ENCODE measurements at places on chromosomes 6 and 20.

GRCh38 chr20:40651151-40651550 lies 37.9 kb downstream of the MAFB start:
- DNase-seq = no peak

DNA sequence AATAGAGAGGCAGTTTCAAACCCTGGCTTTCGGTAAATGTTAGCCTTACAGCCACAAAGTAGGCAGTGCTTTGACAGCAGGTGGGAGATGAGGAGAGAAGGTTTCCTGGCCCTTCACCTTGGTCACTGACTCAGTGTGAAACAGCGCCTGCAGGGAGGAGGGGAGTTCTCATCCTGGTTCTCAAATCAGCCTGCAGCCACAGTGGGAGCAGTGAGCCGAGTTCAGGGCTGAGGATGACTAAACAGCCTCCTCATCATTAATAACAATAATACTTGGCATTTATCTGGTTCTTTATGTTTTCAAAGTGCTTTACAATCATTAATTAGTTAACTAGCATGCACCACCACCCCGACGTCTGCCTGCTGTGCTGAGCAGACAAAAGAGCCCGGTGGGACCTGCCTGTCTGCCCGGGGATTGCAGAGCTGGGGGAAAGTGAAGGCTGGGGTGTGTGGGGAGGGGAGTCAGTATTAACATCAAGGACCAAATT lies 59.6 kb downstream of the PRDM1 start:
- DNase-seq = no peak

DNA sequence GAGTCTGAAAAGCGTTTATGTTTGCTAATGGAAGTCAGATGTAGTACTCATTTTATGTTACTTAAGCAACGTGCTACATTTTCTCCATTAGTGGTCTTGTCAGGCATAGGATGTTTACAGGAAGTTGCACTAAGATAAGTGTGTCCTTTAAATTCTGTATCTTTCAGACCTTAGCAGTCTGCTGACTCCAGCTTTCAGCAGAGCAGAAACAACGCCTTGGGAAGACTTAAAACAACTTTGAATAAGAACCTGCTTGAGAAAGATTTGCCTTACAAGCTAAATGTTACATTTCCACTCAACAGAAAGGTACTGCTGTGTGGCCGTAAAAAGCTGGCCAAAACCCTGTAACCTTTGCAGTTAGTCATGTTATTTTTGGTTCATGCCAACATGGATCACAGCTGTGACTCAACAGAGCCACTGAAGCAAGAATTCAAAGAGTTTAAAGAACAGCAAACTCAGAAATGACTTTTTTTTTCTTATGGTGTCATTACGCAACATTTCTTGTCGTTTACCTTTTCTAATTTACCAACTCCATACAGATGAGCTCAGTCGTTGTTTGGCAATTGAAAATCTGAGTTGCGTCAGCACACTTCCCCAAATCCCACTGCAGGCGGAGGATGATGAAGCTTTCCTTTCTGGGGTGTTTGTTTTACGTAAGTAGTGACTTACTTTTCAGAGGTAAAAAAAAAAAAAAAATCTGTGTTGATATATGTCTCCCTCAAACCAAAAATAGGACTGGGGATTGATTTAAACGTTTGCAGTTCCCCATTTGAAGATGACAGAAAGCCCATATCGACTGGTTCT lies 27.9 kb upstream of the BMP6 start:
- no peak for DNase-seq

DNA sequence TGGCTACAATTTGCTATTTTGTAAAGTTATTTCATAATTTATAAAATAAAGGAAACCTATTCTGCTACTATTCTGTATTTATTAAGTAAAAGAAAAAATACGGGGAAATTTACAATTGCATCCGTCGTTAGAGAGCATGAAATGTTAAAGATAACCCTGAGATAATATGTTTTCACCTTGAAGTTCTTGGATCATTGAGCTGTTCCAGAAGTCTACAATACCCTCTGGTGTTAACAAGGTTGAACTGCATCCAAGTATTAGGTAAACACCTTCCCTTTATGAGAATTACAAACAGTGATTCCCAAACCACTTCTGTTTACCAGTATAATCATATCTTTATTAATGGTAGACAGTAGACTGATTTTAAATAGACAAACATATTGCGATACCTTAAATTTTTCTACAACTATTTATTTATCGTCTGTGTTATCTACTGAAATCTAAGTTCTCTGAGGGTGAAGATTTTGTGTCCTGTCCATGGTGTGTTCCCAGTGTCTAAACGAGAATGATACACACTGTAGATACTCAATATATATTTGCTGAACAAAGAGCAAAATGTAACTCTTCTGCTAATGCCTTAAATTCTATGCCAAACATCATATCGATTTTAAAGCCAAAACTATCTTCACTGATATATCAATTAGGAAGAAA lies 28.2 kb downstream of the TBC1D32 start:
- no peak for DNase-seq

- no peak for DNase-seq
Observed at GRCh38 chr20:63594043-63594561, 20.1 kb upstream of the HELZ2 start.

DNA sequence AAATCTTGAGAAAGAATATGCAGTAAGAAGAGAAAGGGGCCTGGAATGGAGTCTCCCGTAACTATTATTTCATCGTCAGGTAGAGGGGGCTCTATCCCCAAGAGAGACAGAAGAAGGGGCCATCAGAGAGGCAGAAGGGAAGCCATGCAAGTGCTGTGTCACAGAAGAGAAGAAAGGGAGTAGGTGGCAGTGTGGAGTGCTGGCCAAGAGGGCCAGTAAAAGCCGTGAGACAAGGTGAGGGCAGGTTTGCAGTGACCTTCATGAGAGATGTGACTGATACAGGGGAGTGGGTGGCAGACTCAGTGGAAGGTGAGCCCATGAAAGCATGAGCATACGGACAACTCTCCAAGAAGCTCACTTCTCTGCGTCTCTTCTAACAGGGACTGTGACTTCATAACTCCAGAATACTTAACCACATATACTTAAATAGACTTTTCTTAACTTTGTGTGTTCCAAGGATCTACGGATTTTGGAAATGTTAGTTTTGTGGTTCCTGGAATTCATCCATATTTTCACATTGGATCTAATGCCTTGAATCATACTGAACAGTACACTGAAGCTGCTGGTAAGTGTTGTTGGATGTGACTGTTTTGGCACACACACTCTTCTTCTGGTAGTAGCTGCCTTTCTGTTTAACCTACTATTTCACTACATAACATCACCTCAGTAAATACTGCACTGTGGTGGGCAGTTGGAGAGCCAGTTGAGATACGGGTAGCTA lies 15.6 kb downstream of the PM20D2 start:
- DNase-seq = no peak

GRCh38 chr6:53854843-53855567 lies 60.2 kb downstream of the LRRC1 start:
- no peak for DNase-seq

DNA sequence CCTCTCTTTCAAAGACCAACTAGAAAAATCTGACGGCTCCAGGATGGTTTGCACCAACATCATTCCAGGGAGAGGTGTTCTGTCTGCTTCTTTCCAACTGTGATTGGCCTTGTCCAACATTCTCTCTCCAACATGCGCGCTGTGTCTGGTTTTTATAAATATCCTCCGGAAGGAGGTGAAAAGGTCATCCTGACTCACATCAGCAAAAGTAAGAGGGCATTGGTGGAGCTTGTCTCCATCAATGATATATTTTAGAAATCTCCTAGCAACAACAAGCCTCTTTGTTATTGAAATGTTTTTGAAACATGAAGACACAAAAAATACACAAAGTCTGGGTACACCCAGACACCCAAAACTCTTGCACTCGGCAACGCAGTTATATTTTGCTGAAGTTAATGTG lies 475.3 kb upstream of the JARID2 start:
- DNase-seq = no peak

- no peak for DNase-seq
Observed at GRCh38 chr6:52310932-52311331, 26.4 kb upstream of the MCM3 start.
